ENCODE measurements at places on chromosomes 3 and 15.

DNA sequence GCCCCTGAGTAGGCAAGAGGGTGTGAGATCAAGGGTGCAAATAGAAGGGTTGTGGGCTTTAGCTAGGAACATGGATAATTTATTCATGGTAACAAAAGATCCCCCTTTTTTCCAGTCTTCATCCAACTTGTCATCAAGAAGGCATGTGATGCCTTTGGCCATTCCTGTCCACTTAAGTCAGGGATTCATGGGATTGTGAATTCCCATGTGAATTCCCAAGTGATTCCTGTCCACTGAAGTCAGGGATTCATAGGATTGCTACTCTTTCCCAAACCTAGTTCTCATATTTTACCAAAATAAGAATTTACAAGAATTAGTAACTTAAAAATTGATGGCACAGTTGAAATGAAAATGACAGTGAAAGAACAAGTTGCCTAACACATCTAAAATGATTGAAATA is 40.8 kb downstream of the HMG20A start:
- no peak for ATAC-seq

GRCh38 chr15:83565138-83565537 is 88.8 kb upstream of the ADAMTSL3 start:
- no peak for ATAC-seq

DNA sequence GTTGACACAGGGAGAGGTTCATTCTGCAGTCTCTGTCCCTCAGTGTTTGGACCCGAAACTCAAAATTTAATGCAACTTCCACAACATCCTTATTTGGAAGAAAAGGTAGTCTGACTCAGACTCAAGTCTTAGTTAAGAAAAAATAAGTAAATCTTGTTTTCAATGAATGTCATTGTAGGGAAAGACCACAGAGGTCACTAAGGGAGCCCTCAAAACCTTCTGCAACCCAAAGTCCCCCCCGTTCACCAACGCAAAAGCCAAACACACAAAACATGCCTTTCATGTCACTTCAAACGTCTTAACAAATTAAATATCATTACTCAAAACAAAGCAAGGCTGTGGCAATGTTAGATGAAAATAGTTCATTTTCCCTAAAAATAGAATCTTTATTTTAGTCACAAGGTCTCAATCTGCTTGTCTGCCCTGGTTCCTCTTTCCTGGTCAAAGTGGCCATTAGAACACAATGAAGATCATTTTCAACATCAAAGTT is 20.9 kb upstream of the SSUH2 start:
- ATAC-seq, result no peak

DNA sequence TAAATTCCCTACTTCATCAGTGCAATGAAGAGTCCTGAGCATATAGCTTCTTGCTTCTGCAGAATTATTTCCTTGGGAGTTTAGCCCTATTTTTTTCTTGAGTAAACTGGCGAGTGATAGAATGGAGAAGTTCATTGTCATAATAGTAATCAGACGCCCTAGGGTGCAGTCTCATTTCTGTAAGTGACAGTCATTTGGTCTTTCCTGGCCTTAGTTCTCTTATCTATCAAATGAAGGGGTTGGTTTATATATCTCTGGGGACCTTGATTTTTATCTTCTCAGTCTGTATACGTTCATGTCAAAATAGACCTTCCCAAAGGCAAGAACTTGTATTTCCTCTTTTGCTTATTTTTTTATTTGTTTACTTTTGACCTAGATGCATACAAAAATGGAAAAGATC is 9.9 kb upstream of the ALPK3 start:
- no peak for ATAC-seq

- peak; percentile 85 for ATAC-seq
Measured at GRCh38 chr3:73029321-73029796, 32.1 kb upstream of the EBLN2 start.

DNA sequence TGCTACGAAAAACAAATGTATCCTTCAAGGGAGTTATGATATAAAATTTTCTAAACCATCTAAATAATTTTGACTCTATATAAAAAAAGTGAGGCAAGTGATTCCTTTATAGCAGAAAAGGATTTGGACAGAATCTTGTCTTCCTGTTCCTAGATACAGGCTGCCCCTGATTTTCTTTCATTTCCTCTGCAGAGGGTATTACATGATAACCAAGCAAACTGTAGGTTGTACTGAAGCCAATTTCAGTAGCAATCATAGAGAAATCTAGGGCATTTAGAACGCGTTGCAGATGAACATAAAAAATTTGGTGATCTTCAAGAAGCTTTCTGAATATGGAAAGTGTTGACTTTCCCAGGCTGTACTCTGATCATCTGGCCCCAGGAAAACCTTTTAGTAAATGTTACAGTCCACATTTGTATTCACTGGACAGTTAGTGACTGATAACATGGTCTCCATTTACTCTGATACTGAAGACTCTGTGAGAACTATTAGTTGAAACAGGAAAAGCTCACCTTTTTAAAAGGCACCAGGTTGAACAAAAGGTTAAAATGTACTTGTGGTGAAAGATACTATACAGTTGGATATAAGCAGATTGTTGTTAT is 9.1 kb upstream of the UTS2B start:
- no peak for ATAC-seq

DNA sequence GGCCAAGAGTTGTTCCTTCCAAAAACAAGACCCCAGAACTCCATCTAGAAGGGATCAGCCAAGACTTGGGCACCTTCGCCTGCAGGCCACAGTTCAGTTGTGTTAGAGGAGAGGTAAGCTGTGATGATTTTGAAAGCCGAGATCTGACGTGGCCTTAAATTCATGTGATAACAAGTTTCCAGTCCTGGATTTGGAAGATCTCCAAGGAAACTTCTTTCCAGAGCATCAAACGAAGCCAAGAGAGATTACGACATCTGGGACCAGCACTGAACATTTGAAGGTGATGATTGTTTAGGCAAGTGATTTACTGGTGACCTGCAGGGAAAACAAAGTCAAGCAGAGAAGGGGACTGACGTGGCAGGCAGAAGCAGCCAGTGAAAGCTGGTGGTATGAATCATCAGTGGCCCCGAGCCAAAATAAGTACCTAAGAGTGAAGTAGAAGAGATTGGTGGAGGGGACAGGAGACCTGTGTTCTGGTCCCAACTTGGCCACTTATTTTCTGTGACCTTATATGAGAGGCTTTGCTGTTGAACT is 339.0 kb upstream of the PROK2 start:
- peak; percentile 86 for ATAC-seq

- peak; percentile 94 for ATAC-seq
Measured at GRCh38 chr3:4741404-4742307, 237.6 kb upstream of the BHLHE40 start.

DNA sequence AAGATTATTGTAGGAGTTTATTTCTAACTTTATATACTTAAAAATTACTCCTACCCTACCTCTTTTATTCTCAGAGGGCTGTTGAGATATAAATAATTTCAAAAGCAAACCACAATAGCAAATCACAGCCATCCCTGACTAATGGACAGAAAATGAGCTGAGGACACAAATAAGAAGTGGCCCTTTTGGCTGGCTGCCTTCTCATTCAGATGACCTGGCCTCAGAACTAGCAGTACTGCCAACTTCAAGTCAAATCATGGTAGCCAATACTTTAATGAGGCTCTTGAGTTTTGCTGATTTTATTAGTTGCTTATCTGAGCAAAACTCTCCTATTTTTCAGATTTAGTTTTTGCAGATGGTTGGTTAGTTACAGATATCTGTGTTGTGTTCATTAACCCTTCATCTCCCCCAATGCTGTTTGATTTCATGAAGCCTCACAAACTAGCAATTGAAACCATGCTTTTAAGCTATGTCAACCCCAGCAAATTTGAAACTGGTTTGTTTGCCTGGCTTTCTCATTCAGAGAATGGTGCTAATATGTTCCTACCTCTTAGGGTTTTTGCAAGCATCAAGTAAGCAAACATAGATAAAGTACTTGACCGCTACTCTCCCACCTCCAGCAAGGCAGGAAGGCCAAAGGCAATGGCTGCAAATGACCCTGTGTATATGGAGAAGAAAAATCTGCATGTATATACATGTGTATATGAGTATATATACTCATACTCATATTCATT is 73.4 kb upstream of the HACD2 start:
- peak; percentile 35 for ATAC-seq

GRCh38 chr15:32824777-32825176 is 107.0 kb downstream of the GREM1 start:
- ATAC-seq, result no peak

- ATAC-seq, result no peak
Measured at GRCh38 chr3:37921025-37921424, 59.3 kb downstream of the CTDSPL start.

GRCh38 chr3:21170964-21171363 is 580.0 kb downstream of the ZNF385D start:
- ATAC-seq, result no peak

GRCh38 chr3:21642433-21642832 is 108.6 kb downstream of the ZNF385D start:
- ATAC-seq, result no peak

DNA sequence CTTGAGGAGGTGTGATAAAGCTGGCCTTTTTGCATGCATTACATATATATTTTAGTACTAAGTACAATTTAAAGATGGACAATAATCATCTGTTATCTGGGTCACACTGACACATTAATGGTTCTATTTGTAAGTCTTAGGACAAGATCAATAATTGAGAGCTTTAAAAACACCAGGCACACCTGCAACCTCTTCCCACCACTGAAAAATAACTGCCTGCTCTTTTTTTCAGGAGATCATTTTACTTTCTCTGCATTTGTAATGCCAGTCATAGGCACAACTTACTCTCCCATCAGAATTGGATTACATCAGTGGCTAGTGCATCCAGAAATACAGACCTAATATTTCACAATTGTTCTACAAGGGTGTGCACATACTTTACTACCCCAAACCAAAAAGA is 149.8 kb downstream of the MECOM start:
- ATAC-seq, result no peak

DNA sequence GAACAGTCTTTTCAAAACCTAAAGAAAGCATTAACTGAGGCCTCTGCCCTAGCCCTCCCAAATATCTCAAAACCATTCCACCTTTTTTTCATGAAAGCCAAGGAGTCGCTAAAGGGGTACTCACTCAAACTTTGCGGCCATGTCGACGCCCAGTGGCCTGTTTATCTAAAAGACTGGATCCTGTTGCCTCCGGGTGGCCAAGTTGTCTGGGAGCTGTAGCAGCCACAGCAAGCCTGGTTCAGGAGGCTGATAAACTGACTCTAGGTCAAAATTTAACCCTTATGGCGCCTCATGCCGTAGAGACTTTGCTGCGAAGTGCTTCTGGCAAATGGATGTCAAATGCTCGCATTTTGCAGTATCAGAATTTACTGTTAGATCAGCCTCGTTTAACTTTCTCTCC is 39.5 kb downstream of the ZBTB11 start:
- no peak for ATAC-seq

- ATAC-seq, result no peak
Measured at GRCh38 chr15:53296603-53297002, 462.9 kb downstream of the WDR72 start.

Measured in gastroesophageal sphincter (tissue), 4 donors.